Right renal pelvis (tissue), 4 donors: ENCODE measurements at places on chromosomes 3 and 15.

DNA sequence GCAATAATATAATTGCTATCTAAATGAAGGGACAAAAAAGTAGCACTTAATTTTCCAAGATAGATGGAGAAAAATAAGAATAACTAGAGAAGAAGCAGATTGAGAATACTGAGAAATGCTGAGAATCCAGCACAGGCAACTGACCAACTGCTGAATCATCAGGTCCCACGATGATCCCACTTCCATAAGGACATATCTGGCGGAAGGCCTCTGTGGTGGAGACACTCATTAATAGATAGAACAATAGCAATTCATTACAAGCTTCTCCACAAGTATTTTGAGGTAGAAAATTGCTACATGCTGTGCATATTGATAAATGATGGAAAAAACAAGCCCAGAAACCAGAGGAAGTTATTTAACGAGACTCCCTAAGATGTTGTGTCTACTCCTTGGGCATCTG lies 105.9 kb downstream of the DUT start:
- DNase-seq, result no peak

DNA sequence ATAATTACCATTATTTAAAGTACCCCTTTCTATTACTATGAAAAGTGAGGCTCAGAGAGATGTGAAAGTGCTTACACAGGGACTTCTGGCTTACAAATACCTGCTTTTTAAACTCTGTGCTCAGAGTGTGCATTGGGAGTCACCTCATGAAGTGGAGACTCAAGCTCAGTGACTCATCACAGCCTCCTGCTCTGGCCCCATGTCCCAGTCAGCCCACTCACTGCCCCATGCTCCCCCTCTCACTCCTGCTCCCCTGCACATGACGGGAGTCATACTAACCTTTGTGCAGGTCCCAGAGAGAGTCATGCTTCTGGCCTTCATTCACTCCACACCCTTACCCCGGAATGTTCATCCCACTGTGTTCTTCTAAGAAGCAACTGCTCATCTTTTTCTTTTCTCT lies 20.2 kb downstream of the CCR1 start:
- no peak for DNase-seq

DNA sequence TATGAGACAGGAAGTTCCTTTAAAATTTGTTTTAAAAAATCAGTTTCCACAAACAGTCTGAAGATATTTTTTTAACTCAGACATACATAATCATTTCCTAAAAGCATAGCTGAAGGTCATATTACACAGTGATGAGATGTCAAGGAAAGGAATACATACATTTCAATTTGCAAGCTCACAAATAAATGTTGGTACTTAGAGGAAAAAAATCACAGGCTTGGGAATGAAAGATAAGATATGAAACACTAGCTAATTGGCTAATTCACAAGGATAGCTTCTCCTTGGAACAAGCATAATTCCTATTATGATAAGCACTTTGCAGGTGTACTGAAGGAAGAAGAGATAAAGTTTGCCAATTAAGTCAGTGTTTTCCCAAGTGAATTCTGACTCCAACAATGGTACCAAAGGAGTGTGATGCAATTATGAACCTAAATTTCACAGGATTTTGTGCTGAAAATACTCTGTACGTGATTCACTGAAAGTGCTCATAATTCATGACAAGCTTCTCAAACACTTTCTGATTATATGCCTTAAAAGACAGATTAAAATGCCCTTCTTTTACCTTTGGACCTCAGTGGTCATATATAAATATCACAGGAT lies 112.4 kb downstream of the FRMD5 start:
- DNase-seq, result no peak

DNA sequence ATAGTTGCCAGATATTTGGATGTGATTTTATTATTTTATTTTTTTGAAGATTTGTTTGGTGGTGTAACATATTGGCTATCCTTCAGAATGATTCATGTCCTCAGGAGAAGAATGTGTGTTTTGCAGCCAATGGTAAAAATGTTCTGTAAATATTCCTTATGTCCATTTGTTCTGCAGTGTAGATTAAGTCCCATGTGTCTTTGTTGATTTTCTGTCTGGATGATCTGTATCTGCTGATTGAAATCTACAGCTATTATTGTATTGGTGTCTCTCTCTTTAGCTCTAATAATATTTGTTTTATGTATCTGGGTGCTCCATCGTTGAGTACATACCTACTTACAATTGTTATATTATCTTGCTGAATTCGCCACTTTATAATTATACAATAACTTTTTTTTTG lies 1641.7 kb downstream of the OTOL1 start:
- DNase-seq, result no peak

DNA sequence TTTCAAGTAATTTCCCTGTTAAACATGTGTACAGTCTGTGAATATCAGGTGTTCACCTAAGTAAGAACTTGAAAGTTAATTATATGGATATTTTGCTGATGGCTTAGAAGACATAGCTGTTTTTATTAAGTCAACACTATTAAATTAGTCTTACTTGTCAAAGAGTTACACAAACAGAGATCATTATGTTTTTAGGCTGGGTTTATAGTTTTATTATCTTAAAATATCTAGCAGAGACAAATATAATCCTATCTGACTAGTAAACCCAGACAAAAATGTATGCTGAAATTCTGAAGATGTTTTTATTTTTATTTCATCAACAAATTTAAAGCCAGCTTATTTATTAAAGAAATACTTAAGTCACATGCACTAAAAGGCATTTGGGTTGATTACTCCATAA lies 51.2 kb upstream of the CCK start:
- DNase-seq, result no peak
